ENCODE measurements at places on chromosomes 4 and X. TPM values are rescaled to one million over a fixed set of nuclear protein-coding genes. Genes with fewer than 3 reads are reported as not detected.
A peak's percentile ranks its signal among the peaks of the same experiment; 100 is the strongest.

- peaks cover 20% of the 10 kb centered on the region for H3K4me1 ChIP-seq
- H3K4me3 ChIP-seq, result no peak overlapping the region
- H3K27ac ChIP-seq, result no peak overlapping the region
- no peaks in the 10 kb centered on the region for H3K27me3 ChIP-seq
- no peaks in the 10 kb centered on the region for H3K36me3 ChIP-seq
These were observed 1.8 kb upstream of the ZCCHC4 start for GRCh38 chr4:25310803-25311166.

DNA sequence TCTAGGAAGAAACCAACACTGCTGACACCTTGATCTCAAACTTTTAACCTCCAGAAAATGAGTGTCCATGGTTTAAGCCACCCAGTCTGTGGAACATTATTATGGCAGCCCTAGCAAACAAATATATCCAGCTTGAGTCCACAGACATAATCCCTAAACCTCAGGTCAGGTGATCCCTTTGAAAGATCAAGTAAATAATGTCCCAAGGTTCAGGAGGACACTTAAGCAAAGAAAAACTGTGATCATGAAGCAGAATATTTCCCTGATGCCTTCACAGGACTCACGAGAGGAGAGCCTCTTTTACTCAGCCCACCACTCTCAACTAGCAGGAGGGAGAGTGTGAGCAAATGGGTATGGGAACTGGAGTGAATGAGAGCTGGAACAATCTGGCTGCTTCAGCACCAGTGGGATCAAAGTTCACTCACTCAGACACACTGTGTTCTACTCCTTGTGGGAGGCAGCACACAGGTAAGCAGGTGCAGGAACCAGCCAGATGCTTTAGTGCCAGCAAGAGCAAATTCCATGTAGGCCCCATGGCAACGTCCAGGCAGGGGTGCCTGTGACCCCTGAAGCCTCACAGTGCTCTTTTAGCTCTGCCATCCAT lies 608.4 kb downstream of the RAB28 start:
- peaks cover 4% of the 10 kb centered on the region for H3K4me1 ChIP-seq
- DNase-seq, result no peak
- H3K36me3 ChIP-seq, result no peaks in the 10 kb centered on the region
- no peak overlapping the region for H3K4me3 ChIP-seq

- H3K36me3 ChIP-seq, result no peaks in the 10 kb centered on the region
- DNase-seq, result no peak
- H3K27me3 ChIP-seq, result no peaks in the 10 kb centered on the region
- no peak overlapping the region for H3K27ac ChIP-seq
- H3K4me1 ChIP-seq, result no peaks in the 10 kb centered on the region
These were observed 56.0 kb upstream of the RELL1 start for GRCh38 chr4:37742149-37742548.

The SLC34A2 gene
- total RNA-seq, result 0.14 TPM

DNA sequence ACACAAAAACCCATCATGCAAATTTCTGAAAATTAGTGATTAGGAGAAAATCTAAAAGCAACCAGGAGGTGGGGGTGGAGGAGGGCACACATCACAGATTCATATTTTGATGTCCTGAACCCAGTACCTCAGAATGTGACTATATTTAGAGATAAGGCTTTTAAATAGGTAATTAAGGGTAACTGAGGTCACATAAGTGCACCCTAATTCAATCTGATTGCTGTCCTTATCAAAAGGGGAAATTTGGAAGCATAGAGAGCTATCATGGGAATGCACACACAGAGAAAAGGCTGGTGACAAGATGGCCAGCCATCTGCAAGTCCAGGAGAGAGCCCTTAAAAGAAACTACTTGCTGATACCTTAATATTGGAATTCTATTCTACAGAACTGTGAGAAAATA lies 281.8 kb upstream of the UGT8 start:
- no peak for DNase-seq
- no peaks in the 10 kb centered on the region for H3K4me1 ChIP-seq
- H3K36me3 ChIP-seq, result no peaks in the 10 kb centered on the region
- no peaks in the 10 kb centered on the region for H3K27me3 ChIP-seq
- H3K27ac ChIP-seq, result no peak overlapping the region

DNA sequence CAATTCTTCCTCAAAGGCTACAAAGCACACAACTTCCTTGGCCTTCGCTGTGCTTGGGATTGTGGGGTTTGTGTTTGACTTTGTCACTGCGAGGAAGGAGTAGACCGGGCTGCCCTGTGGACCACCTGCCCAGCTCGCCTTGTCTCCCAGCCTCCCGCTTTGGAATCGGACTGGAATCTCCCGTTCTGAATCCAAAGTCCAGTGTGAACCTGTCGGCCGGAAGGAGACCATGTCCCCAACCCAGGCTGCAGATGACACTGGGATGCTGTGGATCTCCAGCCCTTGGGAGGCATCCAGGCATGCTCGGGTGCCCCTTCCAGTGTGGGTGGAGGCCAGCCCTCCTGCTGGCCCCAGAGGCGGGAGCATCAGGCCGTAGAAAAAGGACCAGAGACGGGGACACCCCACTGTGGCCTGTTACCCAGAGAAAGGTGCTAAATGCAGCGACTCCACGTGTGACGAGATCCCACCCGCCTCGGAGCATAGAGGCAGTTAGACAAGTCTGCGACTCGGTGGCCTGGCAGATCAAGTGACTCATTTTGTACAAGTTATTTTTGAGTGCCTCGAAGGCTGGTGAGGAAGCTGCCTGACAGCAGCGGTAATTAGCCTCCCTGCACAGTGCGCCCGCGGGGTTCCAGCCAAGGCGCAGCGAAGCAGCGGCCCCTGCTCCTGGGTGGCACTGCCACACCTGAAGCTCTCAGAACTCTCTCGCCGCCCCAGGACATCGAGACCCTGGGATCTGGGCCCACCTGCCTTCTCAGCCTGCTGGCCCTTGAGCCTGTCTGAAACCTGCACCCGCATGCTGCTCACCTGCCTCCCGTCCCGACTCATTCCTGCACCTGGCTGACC lies 57.5 kb downstream of the ADRA2C start:
- H3K4me3 ChIP-seq, result no peak overlapping the region
- H3K36me3 ChIP-seq, result no peaks in the 10 kb centered on the region
- peaks cover 15% of the 10 kb centered on the region for H3K4me1 ChIP-seq
- no peak for DNase-seq

GRCh38 chrX:124028182-124028581 lies 66.7 kb downstream of the STAG2 start:
- no peak for DNase-seq
- no peak overlapping the region for H3K27ac ChIP-seq
- no peaks in the 10 kb centered on the region for H3K4me1 ChIP-seq
- no peaks in the 10 kb centered on the region for H3K27me3 ChIP-seq

GRCh38 chr4:139025841-139026240 lies 10.3 kb downstream of the NOCT start:
- H3K27me3 ChIP-seq, result no peaks in the 10 kb centered on the region
- no peak overlapping the region for H3K27ac ChIP-seq
- DNase-seq, result no peak
- peaks cover 13% of the 10 kb centered on the region for H3K4me1 ChIP-seq
- no peaks in the 10 kb centered on the region for H3K36me3 ChIP-seq
- H3K4me3 ChIP-seq, result no peak overlapping the region

DNA sequence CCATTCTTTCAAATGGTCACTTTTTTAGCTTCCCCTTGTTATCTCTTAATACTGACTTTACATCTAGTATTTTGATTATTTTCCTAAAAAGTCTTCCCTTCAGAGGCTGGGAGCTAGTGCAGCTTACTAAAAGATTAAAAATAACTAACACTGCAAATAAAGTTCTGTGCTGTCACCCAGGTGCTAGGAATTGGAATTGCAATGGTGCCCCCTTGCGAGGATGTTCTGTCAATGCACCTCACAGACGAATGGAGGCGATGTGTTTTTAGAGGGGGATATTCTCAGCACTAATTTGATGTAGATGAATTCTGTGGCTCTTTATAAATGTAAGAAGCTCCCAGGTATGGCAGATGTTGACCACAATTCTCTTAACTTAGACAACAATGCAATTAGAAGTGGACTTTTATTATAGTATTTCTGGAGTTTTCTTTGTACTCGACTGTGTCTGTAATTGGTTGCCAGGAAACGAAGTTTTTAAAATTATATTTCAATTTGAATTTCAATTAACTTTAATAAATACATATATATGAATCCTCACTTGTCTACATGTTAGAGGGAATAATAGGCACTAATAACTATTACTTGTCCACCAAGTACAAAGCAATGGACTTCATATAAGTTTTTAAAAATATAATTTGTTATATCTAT lies 22.0 kb upstream of the SMIM31 start:
- no peak overlapping the region for H3K27ac ChIP-seq
- H3K4me1 ChIP-seq, result no peaks in the 10 kb centered on the region
- H3K36me3 ChIP-seq, result no peaks in the 10 kb centered on the region
- peak; percentile 43 for DNase-seq

- no peaks in the 10 kb centered on the region for H3K36me3 ChIP-seq
- no peaks in the 10 kb centered on the region for H3K4me1 ChIP-seq
- H3K27ac ChIP-seq, result no peak overlapping the region
These were observed 181.3 kb downstream of the VEGFC start for GRCh38 chr4:176611381-176611780.

- DNase-seq, result no peak
- no peaks in the 10 kb centered on the region for H3K27me3 ChIP-seq
- no peaks in the 10 kb centered on the region for H3K36me3 ChIP-seq
- H3K27ac ChIP-seq, result no peak overlapping the region
These were observed 60.2 kb upstream of the HPGD start for GRCh38 chr4:174582463-174582862.

GRCh38 chr4:185672151-185672550 lies 136.8 kb upstream of the PDLIM3 start:
- H3K36me3 ChIP-seq, result peaks cover 10% of the 10 kb centered on the region
- H3K27me3 ChIP-seq, result no peaks in the 10 kb centered on the region
- H3K4me1 ChIP-seq, result no peaks in the 10 kb centered on the region
- H3K27ac ChIP-seq, result no peak overlapping the region

DNA sequence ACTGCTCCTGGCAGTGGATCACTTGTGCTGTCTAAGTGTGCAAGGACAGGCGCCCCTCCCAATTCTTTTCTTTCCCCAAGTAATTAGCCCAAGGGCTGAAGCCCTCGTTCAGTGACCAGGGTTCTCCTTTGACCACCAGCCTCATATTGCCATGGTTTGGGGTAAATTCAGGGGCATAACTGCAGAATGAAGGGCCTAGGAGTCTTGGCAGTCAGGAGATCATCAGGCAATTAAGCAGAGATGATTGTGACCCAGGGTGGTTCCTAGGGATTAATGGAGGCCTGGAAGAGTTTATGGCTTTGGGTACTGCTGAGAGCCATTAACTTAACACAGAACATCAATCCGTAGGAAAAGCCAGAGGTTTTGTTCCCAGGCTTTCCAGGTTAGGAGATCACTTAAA lies 170.7 kb downstream of the PTTG2 start:
- H3K27ac ChIP-seq, result peak overlapping the region; percentile 91
- H3K4me3 ChIP-seq, result no peak overlapping the region
- no peaks in the 10 kb centered on the region for H3K36me3 ChIP-seq
- peaks cover 14% of the 10 kb centered on the region for H3K4me1 ChIP-seq
- DNase-seq, result no peak

The HSFX4 gene
- total RNA-seq, result not detected

The MAB21L2 gene
- 0.47 TPM for total RNA-seq

The CYLC1 gene
- not detected for total RNA-seq

DNA sequence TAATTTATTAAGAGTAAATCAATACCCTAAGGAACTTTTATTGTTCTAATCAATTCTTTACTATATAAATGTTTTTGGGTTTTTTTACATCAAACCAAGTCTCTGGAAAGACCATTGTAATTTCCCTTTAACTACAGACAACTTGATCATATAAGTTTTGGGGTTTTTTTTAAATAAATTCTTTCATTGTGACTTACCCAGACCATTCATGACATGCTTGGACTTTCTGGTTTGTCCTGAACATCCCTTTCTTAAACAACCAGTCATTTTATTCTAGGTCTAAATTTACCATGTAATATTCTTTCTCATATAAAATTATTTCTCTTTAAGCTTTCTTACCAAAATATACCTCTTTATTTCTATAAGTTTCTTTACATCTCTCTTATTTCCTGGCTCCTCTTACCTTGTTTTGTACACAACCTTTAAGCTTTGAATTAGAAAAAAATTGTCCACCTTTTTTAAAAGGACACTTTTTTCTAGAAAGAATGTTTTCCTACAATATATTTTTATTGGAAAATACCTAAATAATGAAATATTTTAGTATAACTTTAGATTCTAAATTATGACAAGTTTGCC lies 8.4 kb downstream of the CNGA1 start:
- DNase-seq, result no peak
- H3K27me3 ChIP-seq, result no peaks in the 10 kb centered on the region
- H3K4me1 ChIP-seq, result no peaks in the 10 kb centered on the region
- no peak overlapping the region for H3K27ac ChIP-seq

DNA sequence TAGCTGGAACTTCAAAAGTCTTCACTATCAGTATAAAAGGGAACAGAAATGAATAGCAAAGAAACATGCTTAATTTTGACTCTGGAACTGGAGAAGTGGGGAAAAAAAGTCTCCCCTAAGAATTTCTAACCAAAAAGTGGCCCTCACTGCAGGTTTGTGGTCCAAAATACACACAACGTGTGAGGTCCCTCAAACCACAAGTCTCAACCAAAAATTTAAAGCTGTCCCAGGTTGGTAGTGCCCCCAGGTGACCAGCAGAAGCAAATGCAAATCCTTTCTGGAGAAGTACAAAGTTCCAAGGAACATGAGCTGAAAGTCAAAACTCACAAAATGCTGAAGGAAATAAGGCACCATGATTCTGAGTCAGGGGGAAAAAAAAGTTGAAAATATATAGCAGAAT lies 23.6 kb upstream of the VAMP7 start:
- no peak for DNase-seq
- no peaks in the 10 kb centered on the region for H3K36me3 ChIP-seq
- no peaks in the 10 kb centered on the region for H3K27me3 ChIP-seq
- no peak overlapping the region for H3K4me3 ChIP-seq

DNA sequence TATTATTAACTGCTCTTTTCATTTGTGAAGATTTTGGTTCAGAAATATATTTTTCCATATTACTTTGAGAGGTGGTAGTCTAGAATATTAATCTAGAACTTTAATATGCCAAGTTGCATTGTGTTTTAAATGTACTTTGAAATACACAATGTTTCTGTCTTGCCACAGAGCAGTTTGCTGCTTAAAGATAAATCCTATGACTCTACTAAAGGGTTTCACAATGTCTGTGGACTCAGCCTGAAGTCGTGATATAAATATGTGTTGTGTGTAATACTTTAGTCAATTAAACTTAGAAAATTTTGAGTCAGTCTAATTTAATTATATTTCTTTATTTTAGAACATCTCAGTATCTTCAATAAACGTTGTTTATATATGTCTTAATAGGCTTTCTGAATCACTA lies 1771.7 kb upstream of the PCDH7 start:
- DNase-seq, result no peak
- no peaks in the 10 kb centered on the region for H3K36me3 ChIP-seq
- no peaks in the 10 kb centered on the region for H3K27me3 ChIP-seq
- H3K27ac ChIP-seq, result no peak overlapping the region

GRCh38 chrX:38407126-38407525 lies 54.7 kb downstream of the OTC start:
- H3K4me1 ChIP-seq, result no peaks in the 10 kb centered on the region
- no peaks in the 10 kb centered on the region for H3K36me3 ChIP-seq
- DNase-seq, result no peak
- H3K27ac ChIP-seq, result no peak overlapping the region
- no peak overlapping the region for H3K4me3 ChIP-seq
